ENCODE measurements at places on chromosomes 1 and 21.

DNA sequence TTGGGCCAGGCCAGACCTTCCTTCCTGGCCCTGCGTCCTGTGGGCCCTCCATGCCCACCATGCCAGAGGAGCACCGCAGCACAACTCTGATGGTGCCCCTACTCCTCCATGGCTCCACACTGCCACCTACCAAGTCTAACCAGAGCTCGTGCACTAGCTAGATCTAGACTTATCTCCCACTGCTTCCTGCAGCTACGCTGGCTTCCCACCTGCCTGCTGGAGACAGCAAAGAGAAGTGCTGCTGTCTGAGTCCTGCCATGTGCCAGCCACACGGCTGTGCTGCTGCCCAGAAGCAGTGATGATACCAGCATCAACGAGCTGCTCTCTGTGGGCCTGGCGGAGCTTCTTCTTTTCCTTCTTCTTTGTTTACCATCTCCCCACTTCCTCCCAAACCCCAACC, 4.5 kb downstream of the GUCA2B start:
- no peak for DNase-seq

DNA sequence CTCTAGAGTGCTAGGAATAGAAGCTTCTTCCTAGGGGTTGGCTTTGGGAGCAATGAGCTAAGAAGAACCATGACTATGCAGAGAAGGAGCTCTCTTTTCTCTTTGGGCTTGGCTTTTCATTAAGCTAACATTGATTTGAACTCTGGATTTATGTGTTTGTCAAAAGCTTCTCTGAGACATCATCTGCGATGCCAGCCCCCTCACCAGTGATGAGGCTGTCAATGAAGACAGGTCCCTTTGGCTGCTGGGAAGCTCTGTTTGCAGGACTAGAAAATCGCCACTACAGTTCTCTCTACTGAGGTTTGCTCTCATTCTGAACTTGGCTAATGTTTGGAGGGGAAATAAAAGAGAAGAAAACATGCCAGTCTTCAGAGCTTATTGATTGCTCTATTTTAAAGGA, 185.0 kb downstream of the PCP4 start:
- no peak for DNase-seq

GRCh38 chr1:204475656-204476432, 18.8 kb downstream of the PIK3C2B start:
- no peak for DNase-seq

DNA sequence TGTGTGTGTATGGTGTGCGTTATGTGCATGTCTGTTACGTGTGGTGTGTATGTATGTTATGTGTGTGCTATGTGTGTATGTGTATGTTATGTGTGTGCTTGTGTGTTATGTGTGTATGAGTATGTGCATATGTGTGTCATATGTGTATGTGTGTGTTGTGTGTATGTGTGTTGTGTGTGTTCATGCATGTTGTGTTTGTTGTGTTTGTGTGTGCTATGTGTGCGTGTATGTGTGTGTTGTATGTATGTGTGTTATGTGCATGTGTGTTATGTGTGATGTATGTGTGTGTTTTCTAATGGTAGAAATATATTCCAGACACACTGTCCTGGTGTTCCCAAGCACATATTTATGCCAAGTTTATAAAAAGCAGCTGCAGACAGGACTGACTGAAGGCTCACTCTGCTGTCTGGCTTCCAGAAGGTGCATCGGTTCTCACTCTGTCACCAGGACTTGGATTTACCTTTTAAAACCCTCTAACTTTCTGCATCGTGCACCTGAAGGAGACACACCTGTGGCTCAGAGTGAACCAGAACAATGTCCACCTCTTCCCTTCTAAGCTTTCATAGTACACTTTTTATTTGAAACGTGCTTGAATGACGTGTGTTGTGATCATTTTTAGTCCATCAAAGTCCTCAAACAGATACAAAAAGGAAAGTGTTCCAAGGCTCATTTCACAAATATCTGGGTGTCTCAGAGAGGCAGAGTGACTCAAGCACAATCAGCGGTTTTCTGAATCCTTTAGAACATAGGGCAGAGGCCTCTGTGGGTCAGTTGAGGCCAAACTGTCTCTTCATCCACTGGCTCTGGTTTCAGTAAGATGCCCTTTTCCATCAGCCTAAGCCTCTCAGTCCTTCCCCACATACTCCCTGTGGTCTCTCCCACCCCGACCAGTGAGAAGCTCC, 49.9 kb downstream of the TOMM20 start:
- no peak for DNase-seq

DNA sequence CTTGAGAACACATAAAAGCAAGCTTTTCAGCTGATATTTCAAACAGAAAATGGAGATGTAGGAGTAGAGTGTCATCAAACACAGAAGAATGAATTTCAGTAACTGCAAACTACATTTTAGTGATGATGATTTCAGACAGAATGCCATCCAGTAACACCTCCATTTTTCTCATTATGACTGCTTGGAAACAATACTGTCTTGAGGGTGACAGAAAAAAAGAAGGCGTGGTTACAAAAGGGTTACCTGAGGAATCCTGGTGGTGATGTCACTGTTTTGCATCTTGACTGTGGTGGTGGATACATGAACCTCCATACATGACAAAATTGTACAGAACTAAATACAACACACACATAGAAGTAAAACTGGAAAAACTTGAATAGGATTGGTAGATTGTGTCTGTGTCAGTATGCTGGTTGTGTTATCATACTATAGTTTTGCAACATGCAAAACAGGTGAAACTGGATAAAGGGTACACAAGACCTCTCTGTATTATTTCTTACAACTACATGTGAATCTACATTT, 375.9 kb downstream of the PTBP2 start:
- no peak for DNase-seq

DNA sequence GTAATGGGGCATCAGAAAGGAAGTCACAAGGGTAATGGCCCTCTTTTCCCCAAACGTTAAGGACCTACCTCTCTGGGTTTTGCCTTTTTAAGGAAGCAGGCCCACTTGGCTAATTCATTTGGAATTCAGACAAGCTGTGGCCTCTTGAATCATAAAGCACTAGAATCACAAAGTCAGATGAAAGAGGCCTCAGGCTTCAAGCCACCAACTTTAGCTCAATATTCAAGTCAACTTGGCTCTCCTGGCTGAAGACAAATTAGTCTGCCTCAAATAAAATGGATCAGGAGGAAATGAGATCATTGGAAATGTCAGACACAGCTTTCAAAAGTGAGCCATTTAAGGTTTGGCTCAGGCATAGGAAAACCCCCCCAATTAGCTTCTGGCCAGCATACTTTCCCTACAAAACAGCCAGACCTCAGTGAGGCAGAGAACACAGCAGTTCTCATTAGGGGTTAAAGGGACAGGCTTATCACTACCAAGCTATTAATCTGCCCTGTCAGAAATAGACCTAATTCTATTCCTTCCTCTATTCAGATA, 34.3 kb downstream of the SLC35D1 start:
- DNase-seq = no peak
